ENCODE measurements at places on chromosomes 2 and 18. TPM values are rescaled to one million over a fixed set of nuclear protein-coding genes. Genes with fewer than 3 reads are reported as not detected.

The SGPP2 gene
- 0.38 TPM for total RNA-seq

The MYOM1 gene
- total RNA-seq = 2.4 TPM

The TEKT4 gene
- not detected for total RNA-seq

The POTEF gene
- not detected for total RNA-seq

The SERPINB4 gene
- total RNA-seq = not detected

The GMCL1 gene
- 27.5 TPM for total RNA-seq

The INHA gene
- not detected for total RNA-seq

The EHD3 gene
- total RNA-seq = 0.48 TPM

The LINC00305 gene
- total RNA-seq = not detected

The TEX44 gene
- total RNA-seq = not detected

The FSHR gene
- not detected for total RNA-seq

The CDH20 gene
- total RNA-seq = not detected

The SCLY gene
- 23.4 TPM for total RNA-seq

The TCF7L1 gene
- not detected for total RNA-seq

The SERPINB11 gene
- total RNA-seq = not detected

The MDH1B gene
- total RNA-seq = 0.10 TPM

The RBM43 gene
- 5.5 TPM for total RNA-seq

The RGPD3 gene
- total RNA-seq = 0.13 TPM

The SCN7A gene
- total RNA-seq = not detected

The FZD7 gene
- 0.63 TPM for total RNA-seq

The WNT10A gene
- 0.10 TPM for total RNA-seq

The RUFY4 gene
- 0.36 TPM for total RNA-seq

The PRKAG3 gene
- not detected for total RNA-seq

The IL36B gene
- not detected for total RNA-seq
